ENCODE measurements at places on chromosomes 12 and 14.

DNA sequence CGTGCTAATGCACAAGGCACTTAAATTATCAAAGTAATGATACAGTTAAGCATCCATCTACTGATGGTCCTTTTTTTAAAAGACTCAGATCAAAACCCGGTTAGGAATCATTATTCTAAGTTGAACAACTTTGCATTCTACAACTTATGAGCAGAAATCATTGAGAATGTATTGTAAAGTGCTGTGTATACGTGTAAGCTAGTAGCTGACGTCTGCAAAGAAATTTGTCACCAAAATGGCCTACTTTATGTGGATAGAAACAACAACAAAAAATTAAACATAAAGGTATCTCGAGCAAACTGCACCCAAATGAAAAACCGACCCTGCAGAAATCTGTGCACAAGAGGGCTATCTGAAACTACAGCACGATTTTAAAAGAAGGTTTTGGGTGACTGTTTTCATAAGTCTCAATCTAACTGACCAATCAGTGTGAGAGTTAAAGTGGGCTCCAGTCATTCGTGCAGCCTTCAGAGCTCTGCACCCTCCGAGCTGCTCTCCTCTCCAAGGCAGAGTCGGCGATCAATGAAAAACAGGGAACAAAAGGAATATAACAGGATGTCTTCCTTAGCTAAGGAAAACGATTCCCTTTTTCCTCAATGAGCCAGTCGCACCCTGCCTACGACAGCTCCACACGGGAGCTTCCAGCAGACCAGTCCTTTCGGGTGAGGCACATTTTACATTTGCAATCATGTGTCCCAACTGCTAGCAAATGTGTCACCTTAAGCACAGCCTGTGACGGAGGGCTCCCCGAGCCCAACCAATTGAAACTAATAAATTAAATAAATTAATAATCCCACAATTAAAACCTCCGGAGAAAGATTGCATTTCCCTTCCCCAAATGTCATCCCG is 200.7 kb upstream of the FOXN3 start:
- no peak for DNase-seq

GRCh38 chr12:90250766-90251165 is 542.1 kb upstream of the ATP2B1 start:
- no peak for DNase-seq

DNA sequence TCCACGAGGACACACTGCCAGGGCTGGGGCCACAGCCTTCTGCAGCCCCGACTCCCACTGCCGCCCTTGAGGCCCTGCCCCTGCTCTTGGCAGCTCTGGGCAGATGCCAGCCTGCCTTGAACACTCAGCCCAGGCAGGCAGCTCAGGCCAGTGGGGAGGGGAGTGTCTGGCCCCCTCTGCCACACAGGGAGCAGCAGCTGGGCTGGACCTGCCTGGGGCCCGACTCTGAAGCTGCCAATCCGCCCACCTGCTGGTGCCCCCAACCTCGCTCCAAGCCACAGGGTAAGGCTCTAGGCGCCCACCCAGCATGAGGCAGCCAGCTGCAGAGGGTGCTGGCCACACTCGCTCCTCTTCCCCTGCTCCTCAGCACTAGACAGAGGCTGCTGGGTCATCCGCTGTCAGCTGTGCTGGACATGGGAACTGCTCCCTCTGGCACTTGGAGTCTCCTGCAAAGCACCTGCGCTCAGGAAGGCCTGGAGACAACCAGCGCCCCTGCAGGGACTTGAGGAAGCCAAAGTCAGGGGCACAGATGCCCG is 24.6 kb upstream of the NUDT14 start:
- no peak for DNase-seq

- no peak for DNase-seq
Observed at GRCh38 chr14:91256661-91257060, 12.2 kb upstream of the GPR68 start.

DNA sequence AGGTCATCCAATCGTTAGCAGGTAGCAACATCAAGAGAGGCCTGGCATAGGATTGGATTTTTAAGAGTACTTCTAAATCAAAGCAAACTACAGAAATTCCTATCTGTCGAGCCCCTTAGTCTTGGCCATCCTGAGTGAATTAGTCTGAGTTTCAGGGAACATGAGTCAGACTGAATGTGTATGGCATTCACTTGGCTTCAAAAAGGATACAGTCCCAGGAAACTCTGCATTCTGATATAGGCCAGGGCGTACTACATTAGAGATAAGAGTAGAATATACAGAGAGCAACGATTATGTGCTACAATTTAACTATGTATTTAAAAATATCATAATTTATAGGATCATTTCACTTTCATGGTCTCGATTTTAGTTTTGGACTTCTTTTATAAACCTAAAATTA is 242.2 kb downstream of the SOX5 start:
- DNase-seq = no peak

Data from cortex of kidney (tissue), 1 donor.